RCC 7860 (cell line): ENCODE measurements at places on chromosomes 4 and X.

GRCh38 chr4:141311246-141312204, 90.8 kb downstream of the ZNF330 start:
- no peak for DNase-seq

DNA sequence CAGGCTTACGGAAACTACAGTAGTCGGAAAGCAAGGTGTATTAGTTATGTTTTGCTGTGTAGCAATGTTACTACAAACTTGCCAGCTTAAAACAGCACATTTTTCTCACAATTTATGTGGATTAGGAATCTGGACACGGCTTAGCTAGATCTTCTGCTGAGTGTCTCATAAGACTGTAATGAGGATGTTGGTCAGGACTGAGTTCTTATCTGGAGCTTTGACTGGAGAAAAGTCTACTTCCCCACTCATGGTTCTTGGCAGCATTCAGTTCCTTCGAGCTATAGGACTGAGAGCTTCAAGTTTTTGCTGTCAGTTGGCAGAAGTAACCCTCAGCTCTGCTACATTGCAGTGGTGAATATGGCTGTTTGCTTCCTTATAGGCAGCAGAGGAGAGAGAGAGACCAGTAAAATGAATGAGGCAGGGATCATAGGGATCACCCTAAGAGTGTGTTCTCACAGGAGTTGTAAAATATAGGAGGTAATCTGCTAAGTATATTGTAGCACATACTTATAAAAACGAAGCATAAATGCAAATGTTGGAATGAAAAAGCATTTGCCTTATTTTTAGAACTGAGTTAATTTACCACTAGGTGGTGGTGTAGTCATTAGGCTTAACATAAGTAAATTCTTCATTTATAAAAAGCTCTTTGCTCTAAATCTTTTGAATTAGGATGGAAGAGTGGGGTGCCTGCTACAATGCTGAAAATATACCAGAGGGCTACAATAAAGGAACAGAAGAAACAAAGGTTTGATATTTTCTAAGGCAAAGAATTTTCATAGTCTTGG, 38.6 kb downstream of the ALG13 start:
- DNase-seq: no peak

DNA sequence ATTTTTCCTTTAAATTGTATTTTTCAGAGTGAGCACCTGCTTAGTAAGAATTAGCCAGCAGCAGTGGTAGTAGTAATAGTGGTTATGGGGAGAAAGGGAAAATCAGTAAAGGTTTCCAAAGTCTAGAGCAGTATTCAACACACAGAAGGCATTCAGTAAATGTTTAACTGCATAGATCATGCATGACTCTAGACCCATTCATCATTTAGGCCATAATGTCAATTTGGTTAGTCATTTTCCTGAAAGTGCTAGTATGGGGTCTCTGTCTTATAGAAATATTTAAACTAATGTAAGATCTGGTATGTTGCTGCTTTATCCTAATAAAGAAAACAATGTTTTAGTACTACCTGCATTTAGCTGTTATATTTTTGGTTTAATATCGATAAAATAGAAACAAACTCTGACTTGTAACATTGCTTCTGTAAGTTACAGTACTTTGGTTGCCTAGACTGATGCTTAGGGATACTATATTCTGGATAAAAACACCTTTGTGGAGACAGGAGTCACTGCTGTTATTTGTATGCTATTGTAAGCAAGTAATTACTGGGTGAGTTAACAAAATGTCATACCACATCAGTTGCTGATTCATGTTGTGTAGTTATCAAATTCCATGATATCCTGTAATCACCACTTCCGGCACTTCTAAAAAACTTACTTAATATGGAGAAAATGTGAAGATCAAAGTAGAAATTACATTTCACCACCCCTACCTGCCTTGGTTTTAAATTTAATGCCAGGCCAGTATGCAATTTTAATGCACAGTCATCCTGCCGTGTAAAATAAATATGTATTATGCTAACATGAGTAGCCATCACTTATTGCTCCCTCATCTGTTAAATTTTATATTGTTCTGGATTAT, 115.8 kb upstream of the BMPR1B start:
- DNase-seq: peak; percentile 84

GRCh38 chr4:38667085-38667893, 3.3 kb downstream of the KLF3 start:
- peak; percentile 94 for DNase-seq

GRCh38 chr4:84258905-84259830, 239.9 kb downstream of the NKX6-1 start:
- peak; percentile 37 for DNase-seq

- no peak for DNase-seq
Observed at GRCh38 chrX:22163326-22163725, 109.4 kb upstream of the CBLL2 start.

DNA sequence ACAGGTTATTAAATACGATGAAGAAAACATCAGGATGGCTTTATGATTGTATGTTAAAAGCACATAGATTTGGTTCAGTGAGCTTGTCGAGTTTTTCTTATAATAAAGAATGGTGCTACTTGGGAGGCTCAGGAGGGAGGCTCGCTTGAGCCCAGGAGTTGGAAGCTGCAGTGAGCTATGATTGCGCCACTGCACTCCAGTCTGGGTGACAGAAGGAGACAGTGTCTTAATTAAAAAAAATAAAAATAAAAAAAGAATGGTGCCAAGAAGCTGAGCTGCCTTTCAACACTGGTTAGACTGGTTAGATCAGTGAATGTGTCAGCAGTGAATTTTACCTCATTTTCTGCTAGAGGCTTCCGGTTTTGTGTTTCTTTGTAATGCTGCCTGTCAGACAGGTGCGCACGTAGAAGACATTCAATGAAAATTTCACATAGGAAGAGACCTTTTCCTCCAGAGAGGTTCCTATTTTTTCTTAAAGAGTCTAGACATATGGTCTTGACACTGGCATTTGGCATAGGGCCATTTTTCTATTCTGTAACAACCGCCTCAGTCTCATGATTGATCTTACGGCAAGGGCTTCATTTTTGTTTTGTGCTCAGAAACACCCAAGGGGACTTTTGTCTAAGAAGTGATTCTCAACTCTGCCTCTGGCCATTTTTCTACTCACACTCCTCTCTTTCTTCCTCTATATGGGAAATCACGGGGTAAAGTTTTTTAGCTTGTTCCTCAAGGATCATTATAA, 15.0 kb upstream of the ARSF start:
- DNase-seq: no peak

DNA sequence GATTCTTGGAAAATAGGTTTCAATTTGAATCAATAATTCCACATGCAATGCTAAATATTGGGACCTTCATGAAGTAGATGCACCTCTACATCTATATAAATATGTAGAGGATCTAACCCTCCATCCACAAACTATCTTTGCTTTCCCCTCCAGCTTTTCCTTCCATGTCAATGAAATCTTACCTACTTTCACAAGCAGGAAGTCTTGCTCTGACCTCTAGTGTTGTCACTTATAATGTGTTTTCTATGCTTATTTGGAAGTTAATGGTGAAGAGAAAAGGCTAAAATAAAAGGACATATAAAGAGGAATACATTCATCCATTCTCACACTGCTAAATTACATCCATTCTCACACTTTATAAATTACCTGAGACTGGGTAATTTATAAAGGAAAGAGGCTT, 472.7 kb upstream of the DIAPH2 start:
- DNase-seq: no peak

DNA sequence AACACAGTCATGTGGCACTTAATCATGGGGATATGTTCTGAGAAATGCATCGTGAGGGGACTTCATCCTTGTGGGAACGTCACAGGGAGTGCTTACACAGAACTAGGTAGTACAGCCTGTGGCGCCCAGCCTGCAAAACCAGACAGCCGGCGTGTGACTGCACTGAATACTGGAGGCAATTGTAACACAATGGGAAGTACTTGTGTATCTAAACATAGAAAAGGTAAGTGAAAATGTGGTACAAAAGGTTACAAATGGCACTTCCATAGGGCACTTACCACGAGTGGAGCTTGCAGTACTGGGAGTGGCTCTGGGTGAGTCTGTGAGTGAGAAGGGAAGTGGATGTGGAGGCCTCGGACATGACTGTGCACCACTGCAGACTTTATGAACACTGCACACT, 5.2 kb downstream of the TLR3 start:
- peak; percentile 3 for DNase-seq

GRCh38 chr4:171031338-171031737, 781.9 kb upstream of the GALNTL6 start:
- no peak for DNase-seq

DNA sequence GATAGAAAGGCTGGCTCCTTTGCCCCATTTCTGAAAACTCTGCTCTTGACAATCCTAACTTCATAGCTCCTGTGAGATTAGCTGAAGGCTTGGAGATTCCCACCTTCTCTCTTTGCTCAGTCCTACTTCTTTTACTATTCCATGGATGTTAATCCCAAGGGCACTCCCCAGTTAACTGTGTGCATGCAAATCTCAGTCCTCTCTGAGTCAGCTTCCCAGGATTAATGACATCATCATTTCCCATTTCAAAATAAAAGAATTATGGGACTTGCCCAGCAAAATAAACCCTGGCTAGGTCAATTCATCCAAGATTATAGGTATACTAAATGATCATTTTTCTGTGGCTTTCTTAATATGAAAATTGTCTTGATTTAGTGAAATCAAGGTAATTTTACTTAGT, 328.6 kb upstream of the NR3C2 start:
- DNase-seq: no peak
